ENCODE measurements at places on chromosomes 6 and 20.

- no peak for DNase-seq
Observed at GRCh38 chr6:127547215-127547614, 28.1 kb upstream of the MTCL3 start.

GRCh38 chr6:26029570-26029856 is 57.7 kb upstream of the HFE start:
- no peak for DNase-seq

DNA sequence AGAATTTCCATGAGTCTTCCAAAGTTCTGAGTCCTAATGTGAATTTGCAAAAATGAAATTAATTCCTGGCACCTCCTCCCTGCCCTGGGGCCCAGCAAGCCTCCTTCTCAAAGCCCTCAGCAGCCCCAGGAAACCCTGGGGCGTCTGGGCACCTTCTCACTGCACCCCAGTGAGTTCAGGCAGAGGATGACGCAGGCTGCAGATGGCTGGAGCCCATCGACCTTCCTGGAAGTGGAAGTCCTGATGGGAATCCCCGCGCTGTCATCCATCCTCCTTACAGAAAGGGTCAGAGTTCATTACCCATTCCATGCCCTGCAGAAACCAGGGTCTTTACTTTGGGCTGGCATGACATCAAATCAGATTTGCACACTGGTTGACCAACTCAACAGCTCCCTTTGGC is 31.6 kb downstream of the DLL1 start:
- DNase-seq: no peak

DNA sequence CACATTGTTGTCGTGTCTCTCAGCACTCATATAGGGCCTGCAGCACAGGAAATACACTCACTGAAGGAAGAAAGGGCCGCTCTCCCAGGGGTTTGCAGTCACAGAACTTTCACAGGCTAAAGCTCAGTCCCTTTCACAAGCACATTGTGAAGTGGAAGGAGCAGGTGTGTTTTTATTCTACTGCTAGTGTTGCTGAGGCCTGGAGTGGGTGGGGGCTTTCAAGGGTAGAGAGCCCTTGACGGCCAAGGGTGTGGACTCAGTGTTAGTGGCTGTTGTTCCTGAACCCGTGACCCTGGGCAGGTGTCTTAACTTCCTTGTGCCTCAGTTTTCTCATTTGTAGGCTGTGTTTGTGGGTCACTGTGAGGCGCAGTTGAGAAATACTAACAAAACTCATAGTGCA is 66.2 kb upstream of the SLC22A1 start:
- DNase-seq: no peak

GRCh38 chr6:16948396-16948795 is 153.5 kb upstream of the STMND1 start:
- DNase-seq: no peak

DNA sequence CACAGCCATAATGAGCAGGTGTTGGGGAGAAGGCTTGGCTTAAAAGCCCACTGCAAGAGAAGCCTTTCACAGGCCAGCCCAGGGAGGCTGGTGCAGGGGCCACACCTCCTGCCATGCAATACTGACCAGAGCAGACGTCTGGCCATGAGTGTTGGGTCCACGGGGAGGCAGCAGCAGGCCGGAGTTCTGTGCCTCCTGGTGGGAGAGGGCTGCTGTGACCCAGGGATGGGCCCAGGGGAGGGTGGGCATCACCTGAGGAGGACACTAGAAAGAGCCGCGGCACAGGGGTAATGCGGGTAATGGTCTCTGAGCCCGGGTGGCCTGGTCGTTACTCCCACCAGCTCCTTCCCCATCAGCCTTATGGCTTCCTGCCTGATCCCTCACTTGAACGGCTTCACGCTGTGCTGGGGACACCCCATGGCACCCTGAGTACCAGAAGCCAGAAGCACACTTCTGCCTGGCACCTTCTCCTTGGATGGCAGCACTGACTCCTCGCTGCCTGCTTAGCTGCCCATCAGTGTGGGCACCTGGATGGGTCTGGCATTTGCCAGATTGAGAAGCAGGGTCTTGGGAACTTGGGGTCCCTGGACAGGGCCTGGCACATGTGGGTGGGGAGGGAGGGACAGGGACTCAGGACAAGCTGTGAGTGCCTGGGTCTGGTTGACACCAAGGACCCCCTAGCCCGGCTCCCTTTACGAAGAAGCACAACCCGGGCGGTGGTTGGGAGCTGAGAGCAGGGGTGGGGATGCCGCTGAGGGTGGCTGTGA is 108.8 kb downstream of the ASXL1 start:
- no peak for DNase-seq

- no peak for DNase-seq
Observed at GRCh38 chr20:59992526-59993084, 34.4 kb downstream of the CDH26 start.

DNA sequence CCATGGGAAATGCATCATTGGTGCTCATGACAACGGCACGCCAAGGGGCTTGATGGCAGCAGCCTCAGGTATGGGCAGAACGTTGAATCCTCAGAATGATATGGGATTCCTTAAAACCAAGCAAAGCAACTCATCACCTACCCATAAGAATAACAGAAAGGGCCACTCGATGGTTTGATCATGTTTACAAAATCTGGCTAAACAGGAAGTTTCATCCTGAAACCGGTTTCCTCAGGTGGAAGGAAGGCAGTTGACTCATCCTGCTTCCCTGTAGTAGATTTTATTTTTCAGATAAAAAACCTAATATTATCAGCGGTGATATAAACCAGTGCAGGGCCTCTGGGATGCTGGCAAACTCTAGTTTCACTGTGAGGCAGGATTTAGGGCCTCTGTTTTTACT is 136.9 kb upstream of the AGPAT4 start:
- DNase-seq: no peak

GRCh38 chr20:12699374-12700228 is 309.2 kb upstream of the SPTLC3 start:
- no peak for DNase-seq

- no peak for DNase-seq
Observed at GRCh38 chr20:34530342-34530741, 14.1 kb downstream of the DYNLRB1 start.

DNA sequence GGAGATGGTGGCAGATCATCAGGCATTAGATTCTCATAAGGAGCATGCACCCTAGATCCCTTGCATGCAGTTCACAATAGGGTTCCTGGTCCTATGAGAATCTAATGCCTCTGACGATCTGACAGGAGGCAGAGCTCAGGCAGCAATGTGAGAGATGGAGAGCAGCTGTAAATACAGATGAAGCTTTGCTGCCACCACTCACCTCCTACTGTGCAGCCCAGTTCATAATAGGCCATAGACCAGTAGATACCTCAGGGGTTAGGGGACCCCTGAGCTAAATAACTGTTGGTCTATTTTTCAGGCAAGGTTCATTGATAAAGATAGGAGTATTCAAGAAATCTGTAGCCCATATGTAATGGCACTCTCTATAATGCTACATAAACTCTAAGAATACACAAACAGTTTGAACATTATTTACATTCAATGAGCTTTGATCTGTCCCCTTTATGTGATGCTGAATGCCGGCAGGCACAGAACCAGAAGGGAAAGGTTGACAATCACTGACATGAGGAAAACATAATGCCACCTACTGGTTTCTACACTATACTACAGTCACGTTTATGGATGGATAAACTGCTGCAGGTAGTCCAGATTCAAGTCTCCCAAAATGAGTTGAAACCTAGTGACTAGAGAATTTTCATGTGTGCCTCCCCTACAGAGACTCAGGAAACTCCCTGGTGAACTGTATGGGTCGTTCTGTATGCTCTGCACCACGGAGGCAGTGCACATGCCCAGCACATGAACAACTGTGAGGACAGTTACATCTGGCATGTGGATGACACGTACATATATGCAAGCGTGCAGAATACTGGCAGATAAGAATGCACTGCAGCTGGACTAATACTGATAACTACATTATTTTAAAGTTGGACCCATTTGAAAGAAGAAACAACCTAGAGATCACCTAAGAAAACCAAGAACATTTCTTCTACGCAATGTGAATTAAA is 72.0 kb downstream of the DST start:
- no peak for DNase-seq

GRCh38 chr6:5054245-5054873 is 30.8 kb upstream of the PPP1R3G start:
- no peak for DNase-seq

- DNase-seq: no peak
Observed at GRCh38 chr6:7673063-7673536, 52.8 kb upstream of the BMP6 start.

GRCh38 chr6:108476847-108477430 is 83.8 kb upstream of the FOXO3 start:
- no peak for DNase-seq

- no peak for DNase-seq
Observed at GRCh38 chr6:108875161-108875555, 26.9 kb downstream of the ARMC2 start.

- DNase-seq: no peak
Observed at GRCh38 chr20:51526754-51527153, 15.8 kb downstream of the NFATC2 start.

DNA sequence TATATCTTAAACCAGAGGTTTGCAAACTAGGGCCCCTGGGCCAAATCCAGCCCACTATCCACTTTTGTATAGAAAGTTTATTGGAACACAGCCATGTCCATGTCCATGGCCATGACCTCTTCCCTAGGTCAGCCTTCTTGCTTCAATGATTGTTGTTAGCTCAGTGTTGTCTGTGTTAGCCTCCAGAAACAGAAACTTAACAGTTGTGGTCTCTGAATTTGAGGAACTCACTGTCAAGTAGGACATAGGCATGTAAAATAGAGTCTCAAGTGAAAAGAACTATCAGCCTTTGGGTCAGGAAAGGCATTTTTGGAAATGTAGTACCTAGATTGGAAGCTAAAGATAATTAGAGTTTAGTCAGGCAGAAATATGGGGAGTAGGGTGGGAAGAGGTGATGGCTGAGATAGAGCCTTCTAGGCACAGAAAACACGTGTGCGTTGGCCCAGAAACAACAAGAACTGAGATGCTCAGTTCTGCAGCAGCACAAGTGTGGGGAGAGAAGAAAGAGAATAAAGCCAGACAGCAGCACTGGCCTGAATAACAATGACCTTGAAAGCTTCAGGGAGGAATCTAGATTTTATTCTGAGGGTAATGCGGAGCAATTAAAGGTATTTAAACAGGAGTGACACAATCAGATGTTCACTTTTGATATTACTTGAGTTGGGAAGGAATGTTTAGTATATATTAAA is 87.0 kb upstream of the OLIG3 start:
- no peak for DNase-seq

DNA sequence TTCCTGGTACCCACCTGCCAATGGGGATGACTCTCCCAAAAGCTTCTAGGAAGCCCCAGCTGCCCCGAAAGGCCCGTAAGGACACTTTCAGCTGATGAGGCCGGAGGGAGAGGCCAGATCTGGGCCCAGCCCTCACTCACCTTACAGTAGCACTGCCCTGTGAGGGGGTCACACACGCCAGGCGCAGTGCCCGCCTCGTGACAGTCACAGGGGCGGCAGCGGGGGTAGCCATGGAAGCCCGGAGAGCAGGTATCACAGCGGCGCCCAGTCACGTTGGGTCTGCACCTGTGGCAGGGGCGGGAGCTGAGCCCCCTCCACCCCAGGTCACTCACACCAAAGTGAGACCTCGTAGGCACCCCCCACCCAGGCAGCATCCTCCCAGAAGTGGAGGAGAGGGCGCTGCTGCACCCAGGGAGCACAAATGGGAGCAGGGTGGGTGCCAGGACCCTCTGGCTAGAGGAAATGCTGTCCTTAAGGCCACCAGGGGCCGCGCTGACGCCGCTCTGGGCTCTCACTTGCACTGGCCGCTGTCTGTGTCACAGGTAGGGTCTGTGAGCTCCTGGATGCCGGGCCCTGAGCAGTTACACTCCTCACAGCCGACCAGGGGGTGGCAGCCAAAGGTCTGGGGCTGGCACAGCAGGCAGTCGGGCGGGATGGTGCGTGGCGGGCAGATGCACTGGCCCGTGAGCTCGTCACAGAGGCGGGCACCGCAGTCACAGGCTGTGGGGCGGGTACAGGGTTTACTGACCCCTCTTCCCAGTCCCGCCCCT is 25.1 kb downstream of the ADRM1 start:
- DNase-seq: no peak

GRCh38 chr6:71033890-71034289 is 77.0 kb upstream of the B3GAT2 start:
- no peak for DNase-seq

- no peak for DNase-seq
Observed at GRCh38 chr6:36563237-36563927, 16.1 kb upstream of the STK38 start.

- DNase-seq: no peak
Observed at GRCh38 chr6:3228771-3229565, 1.5 kb upstream of the TUBB2B start.

DNA sequence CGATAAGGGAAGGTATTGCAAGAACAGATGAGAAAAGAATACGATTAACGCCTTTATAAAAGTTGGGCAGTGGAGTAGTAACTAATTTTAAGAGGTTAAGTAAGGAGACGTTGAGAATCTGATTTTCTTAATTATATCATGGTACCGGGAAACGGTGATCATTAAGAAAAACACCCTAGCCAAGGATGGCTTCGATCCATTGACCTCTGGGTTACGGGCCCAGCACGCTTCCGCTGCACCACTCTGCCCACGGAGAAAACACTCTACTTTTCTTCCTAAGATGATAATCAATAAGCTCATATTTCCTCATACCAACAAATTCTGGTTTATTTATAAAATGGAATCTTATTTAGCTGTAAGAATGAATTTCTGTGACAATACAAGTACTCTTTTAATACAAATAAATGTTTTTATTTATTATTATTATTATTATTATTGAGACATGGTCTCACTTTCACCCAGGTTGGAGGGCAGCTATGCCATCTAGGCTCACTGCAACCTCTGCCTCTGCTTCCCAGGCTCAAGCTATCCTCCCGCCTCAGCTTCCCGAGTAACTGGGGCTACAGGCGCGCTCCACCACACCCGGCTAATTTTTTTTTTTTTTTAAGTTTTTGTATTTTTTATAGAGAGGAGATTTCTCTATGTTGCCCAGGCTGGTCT is 8.3 kb downstream of the POM121L2 start:
- no peak for DNase-seq

Data from stimulated activated CD8-positive, alpha-beta memory T cell treated with anti-CD3 and anti-CD28 coated beads, Interleukin-7, amount 100 ng/mL, for 1 hour (primary cell).